GM12892 (cell line): ENCODE measurements at places on chromosomes 6 and 20.

- no peak for DNase-seq
Measured at GRCh38 chr6:146871611-146872425, 273.0 kb downstream of the ADGB start.

DNA sequence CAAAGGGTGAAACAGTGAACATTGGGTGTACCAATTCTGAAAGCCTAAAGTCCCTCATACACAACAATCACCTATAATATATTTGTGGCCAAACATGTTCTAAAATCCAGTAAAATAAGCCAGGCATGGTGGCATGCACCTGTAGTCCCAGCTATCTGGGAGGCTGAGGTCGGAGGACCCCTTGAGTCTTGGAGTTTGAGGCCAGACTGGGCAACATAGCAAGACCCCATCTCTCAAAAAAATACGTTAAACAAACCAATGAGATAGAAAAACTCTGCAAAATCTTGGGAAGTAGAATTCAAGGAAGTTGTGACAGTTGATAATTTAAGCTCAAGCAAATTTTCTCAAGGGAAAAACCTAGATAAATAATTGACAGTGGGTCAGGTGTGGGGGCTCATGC lies 92.6 kb downstream of the CAP2 start:
- DNase-seq: no peak

DNA sequence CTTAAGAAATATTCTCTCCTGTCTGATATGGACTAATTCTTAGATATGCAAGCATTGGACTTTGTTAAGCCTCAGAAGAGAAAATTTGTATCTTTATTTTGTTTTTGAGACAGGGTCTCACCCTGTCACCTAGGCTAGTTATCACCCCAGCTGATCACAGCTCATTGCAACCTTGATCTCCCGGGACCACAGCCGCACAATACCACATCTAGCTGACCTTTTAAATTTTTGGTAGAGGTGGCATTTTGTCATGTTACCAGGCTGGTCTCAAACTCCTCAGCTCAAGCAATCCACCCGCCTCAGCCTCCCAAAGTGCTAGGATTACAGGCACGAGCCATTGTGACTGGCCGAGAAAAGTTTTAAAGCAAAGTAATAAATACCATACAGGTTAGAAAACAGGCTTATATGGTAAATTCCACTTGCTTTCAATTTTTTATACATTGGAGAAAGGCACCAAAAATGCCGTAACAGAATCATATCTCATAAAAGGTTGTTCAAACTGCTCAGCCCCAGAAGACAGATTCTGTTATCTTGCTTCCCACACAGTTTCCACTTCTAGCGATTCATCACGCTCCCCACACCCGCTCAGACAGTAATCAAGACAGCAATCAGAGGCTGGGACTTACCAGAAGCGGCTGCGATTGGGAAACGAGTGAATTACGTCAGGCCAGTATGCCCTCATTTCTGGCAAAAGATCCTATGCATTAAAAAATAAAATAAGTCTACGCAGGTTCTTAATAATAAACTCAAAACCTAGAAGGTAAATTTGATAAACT lies 13.8 kb downstream of the RNASET2 start:
- DNase-seq: no peak

DNA sequence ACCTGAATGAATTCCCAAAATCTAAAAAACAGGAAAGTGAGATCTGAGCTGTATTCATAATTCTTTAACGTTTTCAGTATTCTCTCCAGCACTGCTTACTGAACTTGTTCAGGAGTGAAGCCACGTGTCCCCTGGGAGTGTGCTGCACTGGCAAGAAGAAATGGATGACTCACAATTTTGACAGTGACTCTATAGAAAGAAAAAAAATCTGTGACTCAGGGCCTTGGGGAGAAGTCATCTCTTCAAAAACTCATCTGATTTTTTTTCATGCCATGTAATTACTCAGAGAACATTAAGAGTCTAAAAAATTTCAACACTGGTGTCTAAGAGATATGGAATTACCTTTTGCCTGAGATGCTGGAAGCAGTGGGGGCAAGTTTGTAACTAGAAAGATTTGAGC lies 39.7 kb downstream of the ANKEF1 start:
- DNase-seq: no peak

DNA sequence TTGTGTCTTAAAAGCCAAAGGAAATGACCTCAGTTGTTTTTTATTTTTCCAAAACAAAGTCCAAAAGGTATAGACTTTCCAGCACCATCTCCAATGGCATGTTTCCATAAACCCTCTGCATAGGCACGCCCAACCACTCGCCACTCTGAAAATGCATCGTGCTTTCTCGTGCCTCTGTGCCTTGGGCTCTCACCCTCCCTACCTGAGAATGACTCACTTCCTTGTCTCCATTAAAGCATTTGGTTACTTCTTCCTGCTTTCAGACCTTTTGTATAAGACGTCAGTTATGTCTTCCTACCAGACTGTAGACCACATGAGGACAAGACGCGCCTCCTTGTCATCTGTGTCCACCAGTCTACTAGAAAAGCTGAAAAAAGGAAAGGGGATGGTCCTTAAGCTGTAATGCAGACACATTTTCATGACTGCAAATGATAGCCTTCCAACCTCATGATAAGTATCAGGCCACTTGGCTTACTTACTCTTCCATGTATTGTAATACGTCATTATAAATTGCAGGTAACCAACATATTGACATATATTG lies 61.2 kb upstream of the CDYL start:
- DNase-seq: no peak

- DNase-seq: no peak
Measured at GRCh38 chr6:151095538-151096254, 144.1 kb upstream of the AKAP12 start.

DNA sequence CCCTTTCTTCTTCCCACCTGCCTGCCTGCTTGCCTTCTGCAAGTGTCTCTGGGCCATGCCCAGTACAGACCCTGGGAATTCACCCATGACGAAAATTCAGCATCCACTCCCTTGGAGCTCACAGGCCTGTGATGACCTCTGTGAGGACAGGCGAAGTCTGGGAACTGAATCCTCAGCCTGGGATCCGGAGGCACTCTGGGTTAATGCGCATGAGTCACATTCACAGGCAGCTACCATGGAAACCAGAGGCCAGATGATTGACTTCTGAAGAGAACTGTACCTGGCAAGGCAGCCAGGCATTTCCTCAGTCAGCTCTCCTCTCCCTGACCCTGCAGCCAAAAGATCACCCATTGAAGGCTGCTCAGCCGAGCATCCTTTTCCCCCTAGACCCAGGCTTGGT lies 41.0 kb downstream of the SLC9A8 start:
- no peak for DNase-seq

DNA sequence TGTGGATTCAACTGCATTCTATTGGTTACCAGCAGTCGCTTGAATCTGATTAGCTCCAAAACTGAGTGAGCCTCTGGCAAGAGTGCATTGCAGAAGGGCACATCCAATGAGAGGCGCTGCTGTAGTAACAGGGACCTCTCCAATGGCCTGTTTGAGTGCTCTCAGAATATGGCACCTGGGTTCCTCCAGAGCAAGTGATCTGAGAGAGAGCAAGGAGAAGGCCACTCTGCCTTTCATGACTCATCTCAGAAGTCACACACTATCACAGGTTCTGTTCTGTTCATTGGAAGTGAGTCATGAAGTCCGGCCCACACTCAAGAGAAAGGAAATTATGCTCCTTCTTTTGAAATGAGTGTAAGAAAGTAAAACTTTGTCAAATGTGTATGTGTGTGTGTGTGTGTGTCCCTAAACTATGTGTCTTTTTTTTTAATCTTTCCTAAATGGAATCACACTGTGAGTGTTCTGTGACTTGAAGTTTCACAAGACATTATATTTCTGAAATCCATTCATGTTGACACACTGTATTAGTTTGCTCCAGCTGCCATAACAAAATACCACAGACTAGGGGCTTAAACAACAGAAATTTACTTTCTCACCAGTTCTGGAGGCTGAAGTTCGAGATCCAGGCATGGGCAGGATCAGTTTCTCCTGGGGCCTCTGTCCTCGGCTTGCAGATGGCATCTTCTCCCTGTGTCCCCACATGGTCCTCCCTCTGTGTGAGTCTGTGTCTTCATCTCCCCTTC lies 138.3 kb upstream of the CDYL start:
- no peak for DNase-seq
